ENCODE measurements at places on chromosomes 12 and 14. TPM values are rescaled to one million over a fixed set of nuclear protein-coding genes. Genes with fewer than 3 reads are reported as not detected.

Gene GPR84
- 2.0 TPM for total RNA-seq

GRCh38 chr12:26659930-26660329, 173.1 kb downstream of the ITPR2 start:
- no peak for DNase-seq

- DNase-seq: no peak
Measured at GRCh38 chr12:120554678-120555077, 20.5 kb downstream of the RNF10 start.

- no peak for DNase-seq
Measured at GRCh38 chr12:131921866-131922769, 7.0 kb upstream of the PUS1 start.

Gene C3AR1
- total RNA-seq: 2.7 TPM

Gene RIN3
- 132 TPM for total RNA-seq

Gene LIN7A
- 0.79 TPM for total RNA-seq

GRCh38 chr12:3995306-3995705, 122.1 kb upstream of the PARP11 start:
- DNase-seq: no peak

- DNase-seq: no peak
Measured at GRCh38 chr14:69519204-69520100, 34.9 kb downstream of the PLEKHD1 start.

- DNase-seq: peak; percentile 58
Measured at GRCh38 chr12:7142056-7142644, 12.0 kb downstream of the CLSTN3 start.

GRCh38 chr12:12616512-12617310, 5.0 kb downstream of the CREBL2 start:
- no peak for DNase-seq

GRCh38 chr12:57087691-57088353, 1.1 kb upstream of the NAB2 start:
- DNase-seq: peak; percentile 83

- no peak for DNase-seq
Measured at GRCh38 chr14:54690887-54691286, 124.0 kb downstream of the SAMD4A start.

GRCh38 chr12:88445705-88446394, 134.4 kb downstream of the KITLG start:
- no peak for DNase-seq

Data from naive thymus-derived CD4-positive, alpha-beta T cell (primary cell).